WTC11 (cell line): ENCODE measurements at places on chromosomes 16 and 17.

DNA sequence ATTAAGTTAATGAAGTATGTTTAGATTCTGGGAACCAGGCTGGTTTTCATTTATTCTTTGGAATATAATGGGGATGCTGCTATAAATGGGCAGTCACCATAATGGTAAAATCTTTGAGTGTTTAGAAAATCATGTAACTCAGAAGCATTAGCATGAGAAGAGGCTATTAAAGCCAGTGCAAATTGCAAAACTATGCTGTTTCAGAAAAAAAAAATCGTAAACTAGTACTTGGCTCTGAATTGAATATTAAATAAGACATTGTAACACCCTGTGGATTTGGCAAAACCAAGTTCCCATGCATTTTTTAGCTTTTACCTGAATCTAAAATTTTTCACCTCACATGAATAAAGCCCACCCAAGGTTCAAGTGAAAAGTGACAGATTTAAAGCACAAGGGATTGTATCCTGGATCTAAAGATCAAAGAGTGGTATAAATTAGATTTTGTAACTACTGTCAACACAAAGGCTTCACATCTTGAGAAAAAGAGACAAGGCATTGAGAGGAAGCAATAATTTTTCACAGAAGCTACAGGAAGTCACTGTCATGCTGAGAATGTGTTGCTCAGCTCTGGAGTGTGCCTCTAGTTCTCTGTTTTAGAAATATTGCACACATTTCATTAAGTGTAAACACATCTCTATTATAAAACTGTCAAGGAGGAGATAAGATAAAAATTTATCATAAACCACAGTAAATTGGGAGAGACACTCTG, 142.2 kb downstream of the ABCA8 start:
- no peak overlapping the region for H3K27ac ChIP-seq
- H3K4me1 ChIP-seq, result no peaks in the 10 kb centered on the region
- no peak overlapping the region for H3K4me3 ChIP-seq
- no peaks in the 10 kb centered on the region for H3K27me3 ChIP-seq
- no peaks in the 10 kb centered on the region for H3K36me3 ChIP-seq
- no peak for DNase-seq

DNA sequence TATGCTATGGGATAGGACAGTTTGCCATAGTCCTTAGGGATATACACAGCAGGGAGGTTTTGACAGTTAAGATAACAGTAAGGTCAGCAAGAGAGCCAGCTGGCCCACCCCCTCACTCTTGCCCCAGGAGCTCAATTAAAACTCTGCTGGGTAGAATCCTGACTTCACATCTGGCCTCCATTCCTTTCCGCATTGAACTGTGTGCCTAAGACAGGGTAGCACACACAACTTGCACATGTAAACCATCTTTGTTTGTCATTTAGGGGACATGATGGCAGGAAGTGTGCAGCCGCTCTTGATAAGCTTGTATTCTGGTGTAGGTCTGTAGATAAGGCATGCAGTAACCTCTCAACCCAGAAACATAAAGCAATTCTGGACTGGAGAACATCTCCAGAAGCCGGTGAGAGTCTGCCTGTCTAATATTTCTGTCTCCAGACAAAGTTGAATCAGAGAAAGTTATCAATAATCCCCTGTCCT, 5.2 kb downstream of the MINK1 start:
- no peaks in the 10 kb centered on the region for H3K36me3 ChIP-seq
- no peaks in the 10 kb centered on the region for H3K27me3 ChIP-seq
- no peak overlapping the region for H3K4me3 ChIP-seq
- H3K4me1 ChIP-seq, result peaks cover 45% of the 10 kb centered on the region
- H3K27ac ChIP-seq, result no peak overlapping the region

DNA sequence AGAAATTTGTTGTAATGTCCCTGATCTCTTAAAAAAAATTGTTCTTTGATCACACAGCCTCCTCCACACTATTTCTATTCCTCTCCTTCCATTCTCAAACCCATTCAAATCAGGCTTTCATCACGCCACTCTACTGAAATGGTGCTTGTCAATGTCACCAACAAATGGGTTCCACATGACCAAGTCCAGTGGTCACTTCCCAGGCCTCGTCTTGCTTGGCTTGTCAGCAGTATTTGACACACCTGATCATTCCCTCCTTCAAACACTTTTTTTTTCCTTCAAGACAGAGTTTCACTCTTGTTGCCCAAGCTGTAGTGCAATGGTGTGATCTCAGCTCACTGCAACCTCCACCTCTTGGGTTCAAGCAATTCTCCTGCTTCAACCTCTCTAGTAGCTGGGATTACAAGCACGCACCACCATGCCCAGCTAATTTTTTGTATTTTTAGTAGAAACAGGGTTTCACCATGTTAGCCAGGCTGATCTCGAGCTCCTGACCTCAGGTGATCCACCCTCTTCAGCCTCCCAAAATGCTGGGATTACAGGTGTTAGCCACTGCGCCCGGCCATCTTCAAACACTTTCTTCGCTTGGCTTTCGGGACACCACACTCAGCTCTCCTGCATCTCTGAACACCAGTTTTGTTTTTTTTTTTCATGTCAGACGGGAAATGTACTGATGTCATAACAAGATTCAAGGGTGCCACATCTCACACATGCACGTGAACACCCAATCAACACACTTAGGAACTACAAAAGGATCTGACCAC, 18.3 kb downstream of the NQO1 start:
- no peaks in the 10 kb centered on the region for H3K36me3 ChIP-seq
- DNase-seq, result no peak
- peak overlapping the region; percentile 36 for H3K27ac ChIP-seq

DNA sequence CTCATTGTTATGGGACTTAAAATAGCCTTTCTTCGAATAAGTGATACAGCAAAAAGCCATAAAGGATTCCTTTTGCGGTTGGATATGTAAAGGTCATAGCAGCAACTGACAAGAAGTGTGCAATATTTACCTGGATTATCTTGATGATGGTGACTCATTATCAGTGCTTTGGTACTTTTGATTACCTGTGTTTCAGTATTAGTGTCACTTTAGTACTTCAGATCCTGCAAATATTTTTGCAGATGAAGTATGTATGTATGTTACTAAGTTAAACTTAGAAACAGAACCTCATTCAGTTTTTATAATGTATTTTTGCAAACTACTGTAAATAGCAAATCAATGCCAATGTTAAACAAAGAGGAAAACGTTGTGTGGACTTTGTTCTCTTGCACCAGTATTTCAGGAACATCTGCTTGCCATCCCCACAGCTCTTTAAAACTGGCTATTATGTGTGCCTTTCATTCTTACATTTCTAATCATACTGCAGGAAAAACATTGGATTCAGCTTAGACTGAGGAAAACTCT, 10.5 kb downstream of the CNEP1R1 start:
- no peak overlapping the region for H3K27ac ChIP-seq
- H3K36me3 ChIP-seq, result peaks cover 21% of the 10 kb centered on the region
- H3K27me3 ChIP-seq, result no peaks in the 10 kb centered on the region
- no peak for DNase-seq
- H3K4me1 ChIP-seq, result peaks cover 8% of the 10 kb centered on the region

DNA sequence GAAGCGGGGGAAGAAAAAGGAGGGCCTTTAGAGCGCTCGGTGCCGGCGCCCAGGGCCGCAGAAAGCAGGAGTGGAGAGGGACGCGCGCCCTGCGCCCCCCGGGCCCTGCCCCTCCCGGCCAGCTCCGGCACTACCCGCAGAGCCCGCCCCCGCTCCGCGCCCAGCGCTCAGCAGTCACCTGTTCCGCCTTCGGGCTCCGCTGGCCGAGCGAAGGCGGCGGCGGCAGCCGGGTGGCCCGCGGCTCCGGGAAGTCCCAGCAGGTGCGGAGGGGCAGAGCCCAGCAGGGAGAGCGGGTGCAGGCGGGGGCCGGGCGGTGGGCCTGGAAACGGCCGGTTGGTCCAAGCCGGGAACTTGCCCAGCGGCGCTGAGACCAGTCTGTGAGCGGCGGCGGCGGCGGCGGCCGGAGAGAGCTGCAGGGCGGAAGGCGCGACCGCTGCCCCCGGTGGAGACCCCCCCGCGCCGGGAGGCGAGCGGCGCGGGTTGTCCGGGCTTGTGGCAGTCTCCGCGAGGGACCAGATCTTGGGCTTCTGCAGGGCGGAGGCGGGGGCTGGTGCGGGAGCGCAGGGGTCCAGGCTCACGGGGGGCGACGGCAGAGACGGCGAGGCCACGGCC, 2.2 kb downstream of the IRX3 start:
- H3K27me3 ChIP-seq, result peaks cover 93% of the 10 kb centered on the region
- H3K27ac ChIP-seq, result no peak overlapping the region
- DNase-seq, result peak; percentile 46
- H3K4me3 ChIP-seq, result peak overlapping the region; percentile 71

GRCh38 chr16:82628711-82629110, 1.9 kb downstream of the CDH13 start:
- peaks cover 61% of the 10 kb centered on the region for H3K27me3 ChIP-seq
- H3K27ac ChIP-seq, result no peak overlapping the region
- peak overlapping the region; percentile 63 for H3K4me3 ChIP-seq
- DNase-seq, result no peak
- peaks cover 30% of the 10 kb centered on the region for H3K4me1 ChIP-seq

GRCh38 chr16:30569281-30569680, 2.2 kb downstream of the ZNF688 start:
- H3K27ac ChIP-seq, result no peak overlapping the region
- peaks cover 4% of the 10 kb centered on the region; the same call in 1 of the 2 replicates for H3K27me3 ChIP-seq
- H3K4me1 ChIP-seq, result peaks cover 15% of the 10 kb centered on the region
- no peak for DNase-seq
- no peaks in the 10 kb centered on the region for H3K36me3 ChIP-seq
- H3K4me3 ChIP-seq, result no peak overlapping the region

DNA sequence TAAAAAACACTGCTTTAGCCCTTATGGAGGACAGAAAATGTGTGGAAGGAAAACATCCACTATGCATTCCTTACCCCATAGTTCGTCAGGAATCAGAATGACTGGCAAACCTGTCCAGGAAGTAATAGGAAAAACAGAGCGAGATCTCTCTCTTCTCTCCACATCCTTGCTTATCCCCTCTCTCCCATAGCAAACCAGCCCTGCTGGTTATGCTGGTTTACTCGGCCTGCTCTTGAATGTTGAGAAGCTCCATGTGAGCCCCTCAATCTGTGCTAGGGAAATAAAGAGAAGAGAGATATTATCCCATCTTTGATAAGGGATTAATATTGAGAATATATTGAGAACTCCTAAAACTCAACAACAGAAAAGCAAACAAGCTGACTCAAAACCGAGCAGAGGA, 402.8 kb upstream of the RBFOX1 start:
- peaks cover 81% of the 10 kb centered on the region for H3K36me3 ChIP-seq
- no peak overlapping the region for H3K4me3 ChIP-seq
- H3K27ac ChIP-seq, result no peak overlapping the region
- H3K27me3 ChIP-seq, result peaks cover 15% of the 10 kb centered on the region; the same call in 1 of the 2 replicates
- no peaks in the 10 kb centered on the region for H3K4me1 ChIP-seq
- DNase-seq, result no peak
